ENCODE measurements at places on chromosomes 2 and 18. TPM values are rescaled to one million over a fixed set of nuclear protein-coding genes. Genes with fewer than 3 reads are reported as not detected.

Gene CYP27C1
- not detected for total RNA-seq

Gene CFAP221
- not detected for total RNA-seq

Gene TMEM182
- 9.9 TPM for total RNA-seq

Gene SAG
- total RNA-seq: not detected

Gene CHMP1B
- total RNA-seq: 347 TPM

Gene MPP4
- 0.33 TPM for total RNA-seq

Gene C1QL2
- total RNA-seq: not detected

Gene DNAH7
- total RNA-seq: 0.05 TPM

Gene SCN1A
- not detected for total RNA-seq

Gene DLGAP1
- 0.60 TPM for total RNA-seq

Gene OTX1
- not detected for total RNA-seq

Gene LAMA1
- 0.07 TPM for total RNA-seq

Gene ARHGAP15
- 1.2 TPM for total RNA-seq

Gene RAB6D
- not detected for total RNA-seq

Gene FOXD4L1
- total RNA-seq: not detected

Gene GCG
- total RNA-seq: not detected

Gene CCDC68
- total RNA-seq: 6.0 TPM
